ENCODE measurements at places on chromosomes 4 and X.

GRCh38 chr4:174464949-174465348, 57.3 kb downstream of the HPGD start:
- no peak for DNase-seq

DNA sequence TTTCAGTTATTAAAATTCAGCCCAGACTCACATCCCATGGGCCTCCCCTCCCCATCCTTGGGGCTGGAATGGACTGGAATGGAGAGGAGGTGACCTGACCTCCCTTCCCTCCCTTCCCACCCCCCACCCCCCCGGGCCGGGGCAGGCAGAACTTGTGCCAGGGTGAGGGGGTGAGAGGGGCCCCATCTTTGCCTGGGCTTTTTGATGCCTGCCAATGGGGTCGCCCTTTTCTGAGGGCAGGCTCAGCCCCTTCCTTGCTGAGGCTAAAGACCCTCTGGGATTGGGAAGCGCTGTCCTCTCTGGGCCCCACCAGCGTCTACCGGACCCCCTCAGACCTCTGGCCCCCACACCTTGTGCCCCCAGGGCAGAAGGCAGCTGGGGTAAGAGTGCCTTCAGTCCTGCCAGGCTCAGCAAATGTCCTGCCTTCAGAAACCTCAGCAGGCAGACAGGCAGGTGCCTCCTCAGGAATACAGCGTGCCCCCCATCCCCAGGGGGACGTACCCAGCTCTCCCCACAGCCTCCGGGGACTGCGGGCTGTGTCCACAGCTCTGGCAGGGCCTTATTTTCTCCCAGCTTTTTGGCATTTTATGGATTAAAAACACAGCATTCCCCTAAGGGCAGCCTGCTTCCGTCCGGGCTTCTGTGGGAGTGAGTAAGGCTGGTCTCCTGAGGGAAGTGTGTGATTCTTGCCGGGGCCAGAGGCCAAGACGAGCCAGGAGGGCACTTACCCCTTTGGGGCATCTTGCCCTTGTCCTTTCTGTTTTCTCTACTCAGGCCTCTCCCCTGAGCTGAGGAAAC, 12.6 kb upstream of the CCNQ start:
- DNase-seq, result no peak

GRCh38 chr4:94409962-94410361, 41.8 kb upstream of the PDLIM5 start:
- no peak for DNase-seq

GRCh38 chrX:26915064-26915463, 548.1 kb downstream of the PPP4R3C start:
- DNase-seq, result no peak

DNA sequence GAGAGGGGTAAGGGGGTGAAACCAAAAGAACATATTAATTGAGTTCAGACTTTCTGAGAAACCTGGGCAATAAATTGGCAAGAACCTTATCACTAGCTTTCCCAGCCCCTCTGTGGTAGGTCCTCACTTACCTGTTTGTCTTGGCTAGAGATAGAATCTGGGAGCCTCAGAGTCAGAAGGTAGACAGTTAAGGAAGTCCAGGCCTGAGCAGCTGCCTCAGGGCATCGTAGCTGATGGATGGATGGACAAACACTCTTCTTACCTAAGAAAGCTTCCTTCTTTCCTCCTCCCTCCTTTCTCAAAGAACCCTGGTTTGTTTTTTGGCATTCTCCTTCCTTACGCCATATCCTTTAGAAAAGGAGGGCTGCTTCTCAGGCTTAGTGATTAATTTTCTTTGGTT, 24.4 kb downstream of the FRAS1 start:
- no peak for DNase-seq

DNA sequence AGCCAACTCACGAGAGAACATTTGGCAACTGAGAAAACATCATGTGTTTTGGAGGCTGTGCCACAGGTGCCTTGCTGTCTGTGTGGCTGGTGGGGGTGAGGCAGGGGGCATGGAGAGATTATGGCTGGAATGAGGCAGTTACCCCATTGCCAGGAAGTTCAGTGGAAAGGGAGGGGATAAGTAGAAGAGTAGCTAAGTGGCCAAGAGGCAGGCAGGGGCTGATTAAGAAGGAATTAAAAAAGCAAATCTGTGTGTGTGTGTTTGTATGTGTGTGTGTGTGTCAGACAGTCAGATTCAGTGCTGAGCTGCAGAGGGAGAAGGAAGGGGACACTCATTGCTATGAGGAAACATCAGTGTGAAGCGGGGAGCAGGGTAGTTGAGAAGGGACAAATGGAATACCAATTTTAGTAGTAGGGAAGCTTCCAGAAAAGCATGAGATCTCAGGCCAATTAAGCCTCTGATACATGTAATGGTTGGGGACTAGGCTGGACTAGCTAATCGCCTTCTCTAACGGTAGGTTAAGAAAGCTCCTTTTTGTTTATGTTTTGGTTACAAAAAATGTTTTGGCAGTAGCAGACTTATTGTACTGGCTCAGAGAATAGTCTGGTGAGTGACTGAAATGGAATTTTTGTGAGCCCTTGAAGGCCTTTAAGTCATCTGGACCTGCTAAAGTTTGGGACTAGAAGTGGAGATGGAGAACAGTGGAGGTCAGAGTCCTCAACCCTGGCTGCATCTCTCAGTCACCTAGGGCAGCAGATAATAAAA, 18.5 kb downstream of the TMEM164 start:
- no peak for DNase-seq

- DNase-seq, result no peak
Measured at GRCh38 chr4:90219822-90220221, 92.6 kb downstream of the CCSER1 start.

GRCh38 chr4:151147000-151147399, 47.6 kb downstream of the RPS3A start:
- DNase-seq, result no peak

- no peak for DNase-seq
Measured at GRCh38 chrX:101407167-101407747, 468 bp downstream of the GLA start.

DNA sequence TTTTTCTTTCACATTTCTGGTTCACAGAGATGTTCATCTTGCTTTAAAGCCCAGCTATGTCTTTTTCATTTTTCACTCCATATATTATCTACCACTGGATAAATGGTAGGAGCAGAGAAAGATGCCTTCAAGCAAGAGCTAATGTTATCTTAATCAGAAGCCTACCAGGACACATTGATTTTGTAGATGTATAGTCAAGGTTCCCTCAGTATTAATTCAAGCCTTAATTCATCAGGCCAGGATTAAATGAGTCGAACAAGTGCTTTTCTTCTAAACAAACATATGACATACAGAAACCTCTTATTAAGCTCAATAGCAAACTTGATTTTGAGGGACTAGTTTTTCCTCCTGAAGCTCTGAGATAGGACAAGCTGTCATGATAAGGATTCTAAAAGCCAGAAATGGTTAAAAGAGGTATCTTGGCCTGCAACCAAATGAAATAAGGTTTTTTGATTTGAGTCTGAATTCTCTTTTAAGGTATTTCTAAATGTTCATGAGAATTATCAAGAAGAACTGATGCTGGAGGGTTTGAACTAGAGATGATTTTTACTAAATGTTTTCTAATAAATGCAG, 81.7 kb upstream of the FTHL17 start:
- no peak for DNase-seq

Measured in T-helper 1 cell (primary cell).